B cell (primary cell): ENCODE measurements at places on chromosomes 6 and 20. TPM values are rescaled to one million over a fixed set of nuclear protein-coding genes. Genes with fewer than 3 reads are reported as not detected.

EDN1 gene
- 2.1 and 2.6 TPM in 2 replicates for total RNA-seq

GRCh38 chr6:88050140-88050818, 2.6 kb downstream of the SPACA1 start:
- H3K27ac ChIP-seq: no peak overlapping the region
- no peaks in the 10 kb centered on the region for H3K27me3 ChIP-seq
- H3K4me1 ChIP-seq: no peaks in the 10 kb centered on the region

GRCh38 chr20:22339091-22339881, 245.1 kb downstream of the FOXA2 start:
- H3K27me3 ChIP-seq: peaks cover 2% of the 10 kb centered on the region
- no peak overlapping the region for H3K4me3 ChIP-seq
- peak; percentile 64 for DNase-seq
- no peaks in the 10 kb centered on the region for H3K4me1 ChIP-seq

GRCh38 chr6:28896505-28897368, 27.0 kb downstream of the TRIM27 start:
- peaks cover 21% of the 10 kb centered on the region for H3K4me1 ChIP-seq
- peak; percentile 78 for DNase-seq
- peak overlapping the region; percentile 97 for H3K27ac ChIP-seq

ECT2L gene
- not detected in 2 replicates for total RNA-seq

WFDC10B gene
- total RNA-seq: not detected in 2 replicates
